ENCODE measurements at places on chromosomes 3 and 15.

GRCh38 chr15:77907824-77908751, 169.4 kb downstream of the TBC1D2B start:
- DNase-seq = peak; percentile 78

- DNase-seq = peak; percentile 51
These were observed 32.4 kb downstream of the SELENOT start for GRCh38 chr3:150635526-150635925.

GRCh38 chr15:64148168-64148567, 3.4 kb upstream of the SNX22 start:
- DNase-seq = no peak

DNA sequence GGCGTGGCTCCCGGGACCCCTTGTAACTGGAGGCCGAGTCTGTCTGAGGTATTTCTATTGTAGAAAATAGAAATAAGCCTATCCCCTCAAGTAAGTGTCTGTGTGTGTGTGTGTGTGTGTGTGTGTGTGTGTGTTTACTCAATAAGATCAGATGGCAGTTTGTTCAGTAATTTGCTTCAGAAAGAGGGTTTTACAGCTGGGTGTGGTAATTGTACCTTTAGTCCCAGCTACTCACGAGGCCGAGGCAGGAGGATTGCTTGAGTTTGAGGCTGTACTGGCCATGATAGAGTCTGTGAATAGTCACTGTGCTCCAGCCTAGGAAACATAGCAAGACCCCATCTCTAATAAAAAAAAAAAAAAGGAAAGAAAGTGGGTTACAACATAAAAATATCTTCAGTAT, 8.7 kb downstream of the SPINT1 start:
- DNase-seq = no peak
